ENCODE measurements at places on chromosomes 11 and 22.

DNA sequence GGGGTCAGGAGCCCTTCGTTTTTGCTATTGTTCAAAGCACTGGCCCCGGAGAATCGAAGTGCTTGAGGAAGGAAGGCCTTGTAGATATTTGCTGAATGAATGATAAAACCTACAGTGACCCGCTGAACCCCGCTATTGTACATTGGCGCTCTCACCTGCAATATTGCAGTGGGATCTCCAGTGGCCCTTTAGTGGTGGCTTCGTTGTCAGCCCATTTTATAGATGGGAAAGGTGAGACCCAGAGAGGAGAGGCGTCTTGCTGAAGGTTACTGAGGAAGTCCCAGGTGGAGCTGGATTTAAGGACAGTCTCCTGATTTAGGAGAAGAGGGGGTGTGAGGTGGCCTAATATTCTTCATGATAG, 1.2 kb downstream of the CDC42EP2 start:
- no peak for DNase-seq

- no peak for DNase-seq
Measured at GRCh38 chr11:123251657-123252344, 56.8 kb upstream of the CLMP start.

- DNase-seq = no peak
Measured at GRCh38 chr22:36636916-36637315, 66.6 kb downstream of the CACNG2 start.

- no peak for DNase-seq
Measured at GRCh38 chr11:90822996-90823395, 600.1 kb upstream of the CHORDC1 start.

- DNase-seq = no peak
Measured at GRCh38 chr22:25780673-25781072, 38.7 kb downstream of the MYO18B start.
